GM18507 (cell line): ENCODE measurements at places on chromosomes 16 and 17.

- no peak for DNase-seq
Observed at GRCh38 chr16:9929313-9929712, 252.9 kb downstream of the GRIN2A start.

GRCh38 chr17:47685556-47686275 is 8.2 kb upstream of the TBKBP1 start:
- DNase-seq: no peak

- DNase-seq: no peak
Observed at GRCh38 chr16:89175280-89176146, 4.0 kb downstream of the CDH15 start.

GRCh38 chr17:11144358-11145233 is 96.4 kb upstream of the SHISA6 start:
- no peak for DNase-seq

GRCh38 chr17:35846055-35846809 is 22.5 kb downstream of the HEATR9 start:
- no peak for DNase-seq

DNA sequence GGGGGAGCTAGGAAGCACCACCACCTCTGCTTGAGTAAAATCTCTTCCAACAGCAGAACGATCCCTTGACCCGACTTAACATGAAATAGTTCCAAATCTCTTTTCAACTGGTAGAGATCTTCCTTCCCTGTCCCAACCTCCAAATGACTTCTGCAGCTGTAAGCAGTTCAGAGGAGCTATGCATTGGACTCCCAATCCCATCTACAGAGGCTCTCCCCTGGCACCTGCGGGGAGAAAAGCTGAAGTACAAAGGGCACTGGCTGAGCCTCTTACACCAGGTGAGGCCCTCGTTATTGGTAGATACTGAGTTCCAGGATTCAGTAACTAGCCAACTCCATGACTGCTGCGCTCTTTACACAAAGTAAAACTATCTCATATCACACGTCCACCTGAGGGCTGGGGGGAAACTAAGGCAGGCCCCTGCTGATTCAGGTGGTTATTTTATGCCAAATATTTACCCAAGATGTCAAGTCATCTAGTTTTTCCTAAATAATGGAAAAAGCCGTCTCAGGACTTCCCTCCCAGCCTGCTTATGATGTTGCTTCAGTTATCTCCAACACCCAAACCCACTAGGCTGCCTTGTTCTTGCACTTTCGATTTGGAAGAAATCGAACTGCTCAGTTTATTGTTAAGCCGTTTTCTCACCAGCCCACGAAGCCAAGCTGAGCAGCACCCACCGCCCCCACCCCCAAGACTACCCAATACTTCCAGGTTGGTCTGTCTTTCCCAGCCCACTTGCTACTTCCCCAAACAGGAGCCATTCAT is 3.2 kb downstream of the ACTG1 start:
- no peak for DNase-seq

- DNase-seq: no peak
Observed at GRCh38 chr16:73113336-73113735, 65.4 kb upstream of the ZFHX3 start.

- no peak for DNase-seq
Observed at GRCh38 chr16:71854369-71854948, 8.7 kb downstream of the ATXN1L start.

DNA sequence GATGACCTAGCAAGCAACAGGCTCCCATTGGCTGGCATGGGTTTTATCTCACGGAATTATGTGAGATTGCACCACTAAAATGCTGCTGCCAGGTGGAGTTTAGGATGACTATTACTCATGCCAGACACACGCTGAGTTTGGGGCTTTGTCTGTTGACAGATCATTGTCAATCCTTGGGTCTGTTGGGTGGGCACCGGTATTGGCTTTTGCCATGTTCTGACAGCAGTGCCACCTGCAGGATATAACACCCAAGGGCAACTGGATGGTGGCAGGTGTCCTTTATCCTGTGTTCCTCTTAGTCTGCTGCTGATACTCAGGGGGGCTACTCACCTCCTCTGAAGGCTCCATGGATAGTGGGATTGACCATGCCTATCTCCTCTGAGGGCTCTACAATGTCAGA is 221.6 kb upstream of the DYNLRB2 start:
- DNase-seq: no peak

DNA sequence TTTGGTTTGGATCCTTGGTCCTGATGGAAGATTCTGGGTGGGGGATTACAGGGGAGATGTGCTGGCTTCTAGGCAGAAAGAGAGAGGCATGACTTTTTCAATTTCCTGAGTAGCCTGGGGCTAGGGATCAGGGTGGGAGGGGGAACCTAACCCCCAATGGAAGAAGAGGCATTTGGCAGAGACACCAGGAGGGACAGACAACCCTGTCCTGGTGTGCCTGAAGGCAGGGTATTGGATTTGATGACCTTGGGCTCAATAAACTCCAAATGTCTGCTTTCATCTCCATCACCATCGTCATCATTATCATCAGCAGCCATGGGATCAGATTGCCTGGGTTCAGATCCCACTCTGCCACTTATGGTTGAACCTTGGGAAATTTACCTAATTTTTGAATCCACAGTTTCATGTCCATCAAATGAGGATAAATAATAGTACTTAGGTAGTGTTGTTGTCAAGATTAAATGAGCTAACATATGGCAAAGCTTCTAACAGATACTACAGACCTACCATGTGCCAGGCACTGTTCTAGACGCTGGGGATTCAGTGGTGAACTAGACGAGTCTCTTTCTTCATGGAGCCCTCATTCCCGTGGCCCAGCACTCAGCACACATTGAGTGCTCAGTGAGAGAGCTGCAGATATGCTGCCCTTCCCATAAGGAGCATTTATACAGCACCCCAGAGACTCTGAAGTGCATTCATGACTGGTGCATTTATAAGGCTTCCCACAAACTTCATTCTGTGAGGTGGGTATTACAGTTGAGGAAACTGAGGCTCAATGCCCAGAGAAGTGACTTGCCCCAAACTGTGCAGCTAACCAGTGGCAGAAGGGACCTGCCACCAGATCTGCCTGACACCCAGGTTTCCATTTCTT is 26.8 kb downstream of the IGFBP4 start:
- no peak for DNase-seq

GRCh38 chr16:1013593-1013900 is 32.0 kb downstream of the SOX8 start:
- DNase-seq: no peak

DNA sequence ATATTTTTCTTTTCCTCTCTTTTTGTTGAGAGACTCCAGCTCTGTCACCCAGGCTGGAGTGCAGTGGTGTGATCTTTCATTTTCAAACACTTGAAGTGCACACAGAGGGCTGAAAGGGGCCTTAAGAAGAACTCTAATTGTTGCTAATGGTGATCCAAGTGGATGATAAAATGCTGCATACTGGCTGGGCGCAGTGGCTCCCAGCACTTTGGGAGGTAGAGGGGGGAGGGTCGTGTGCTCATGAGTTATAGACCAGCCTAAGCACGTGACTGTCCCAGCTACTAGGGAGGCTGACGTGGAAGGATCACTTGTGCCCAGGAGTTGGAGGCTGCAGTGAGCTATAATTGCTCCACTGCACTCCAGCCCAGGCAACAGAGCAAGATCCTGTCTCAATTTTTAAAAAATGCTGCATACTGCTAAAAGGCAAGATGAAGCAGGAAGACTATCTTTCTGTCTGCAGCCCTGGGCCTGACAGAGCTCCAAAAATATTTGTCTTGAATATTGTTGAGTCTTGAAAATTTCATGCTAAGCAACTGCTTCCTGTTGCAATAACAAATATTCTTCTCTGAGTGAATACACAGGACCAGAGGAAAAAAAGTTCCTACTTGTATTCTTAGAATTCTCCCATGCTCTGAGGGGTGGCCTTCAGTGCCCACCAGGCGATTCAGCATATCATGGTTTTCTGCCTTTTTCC is 63.7 kb upstream of the AKTIP start:
- no peak for DNase-seq

DNA sequence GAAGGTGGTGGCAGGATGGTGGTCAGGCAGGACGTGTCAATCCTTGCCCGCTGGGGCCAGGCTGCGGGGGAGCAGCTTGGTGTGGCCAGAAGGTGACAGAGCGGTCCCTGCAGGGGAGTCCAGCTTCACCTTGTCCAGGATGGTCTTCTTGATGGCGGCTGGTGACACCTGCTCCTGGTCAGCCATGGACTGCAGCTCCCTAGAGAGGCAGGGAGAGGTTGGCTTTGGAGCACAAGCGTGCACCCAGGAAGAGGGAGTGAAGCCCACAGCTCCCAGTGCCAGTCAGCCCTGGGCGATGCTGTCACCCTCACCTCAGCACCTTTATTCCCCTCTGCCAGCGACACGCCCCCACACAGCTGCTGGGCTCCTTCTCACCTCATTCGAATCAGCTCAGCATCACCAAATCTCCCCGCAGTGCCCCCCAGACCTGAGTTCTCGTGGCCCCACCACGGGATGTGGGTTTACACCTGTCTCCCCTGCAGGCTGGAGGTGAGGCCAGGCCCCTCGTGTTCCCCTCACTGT is 3.9 kb downstream of the PYCR1 start:
- DNase-seq: no peak

- DNase-seq: no peak
Observed at GRCh38 chr17:76542984-76543383, 3.1 kb downstream of the PRCD start.

DNA sequence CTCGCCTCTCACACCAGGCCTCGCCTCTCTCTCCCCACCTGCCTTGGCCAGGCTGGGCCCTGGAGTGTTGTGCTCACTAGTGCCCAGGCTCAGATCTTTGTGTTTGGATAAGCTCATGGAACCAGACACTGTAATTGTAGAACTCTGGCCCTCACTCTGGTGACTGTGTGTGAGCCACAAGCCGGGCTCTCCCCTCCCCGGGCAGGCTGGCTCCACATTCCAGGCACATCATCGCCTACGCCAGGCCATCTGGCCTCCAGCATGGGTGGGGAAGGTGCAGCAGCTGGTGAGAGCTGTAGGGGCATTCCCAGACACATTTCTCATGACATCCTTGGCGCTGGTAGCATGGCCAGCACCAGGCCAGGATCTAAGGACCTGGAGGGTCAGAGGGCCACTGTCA is 202.3 kb downstream of the RAB11FIP4 start:
- no peak for DNase-seq

GRCh38 chr16:84919269-84919668 is 92.1 kb downstream of the ZDHHC7 start:
- DNase-seq: no peak

DNA sequence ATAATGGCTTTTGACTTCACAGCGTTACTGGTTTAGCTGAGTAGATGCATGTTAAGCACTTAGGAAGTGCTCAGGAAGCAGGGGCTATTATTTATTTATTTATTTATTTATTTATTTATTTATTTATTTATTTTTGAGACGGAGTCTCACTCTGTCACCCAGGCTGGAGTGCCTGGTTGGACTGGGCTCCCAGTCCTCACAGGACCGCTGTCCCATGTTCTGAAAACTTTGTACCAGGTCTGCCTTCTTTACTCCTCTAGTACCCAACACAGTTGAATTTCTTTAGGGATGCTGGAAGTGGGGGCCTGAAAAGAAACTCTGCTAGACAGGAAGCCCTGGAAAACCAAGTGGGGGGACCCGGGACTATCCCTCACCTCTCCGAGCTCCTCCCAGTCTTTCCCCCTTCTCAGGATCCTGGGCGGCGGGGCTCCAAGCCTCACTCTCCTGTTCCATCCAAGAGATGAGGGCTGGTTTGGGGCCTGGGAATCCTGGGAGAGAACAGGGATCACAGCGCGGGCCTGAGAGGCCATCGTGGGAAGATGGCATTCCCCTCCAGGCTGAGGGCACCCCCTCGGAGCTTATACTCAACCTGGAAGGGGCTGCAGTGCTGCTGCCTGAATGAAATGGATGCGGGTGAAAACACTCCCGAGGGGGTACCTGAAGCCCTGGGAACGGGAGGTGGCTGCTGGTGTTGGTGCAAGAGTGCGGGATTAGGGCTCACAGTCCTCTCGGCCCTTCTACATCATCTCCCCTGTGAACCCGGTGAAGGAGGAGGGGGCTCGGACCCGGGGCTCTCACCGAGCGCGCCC is 674 bp downstream of the ZNF688 start:
- no peak for DNase-seq

- DNase-seq: no peak
Observed at GRCh38 chr17:82216301-82217119, 3.9 kb upstream of the CCDC57 start.

DNA sequence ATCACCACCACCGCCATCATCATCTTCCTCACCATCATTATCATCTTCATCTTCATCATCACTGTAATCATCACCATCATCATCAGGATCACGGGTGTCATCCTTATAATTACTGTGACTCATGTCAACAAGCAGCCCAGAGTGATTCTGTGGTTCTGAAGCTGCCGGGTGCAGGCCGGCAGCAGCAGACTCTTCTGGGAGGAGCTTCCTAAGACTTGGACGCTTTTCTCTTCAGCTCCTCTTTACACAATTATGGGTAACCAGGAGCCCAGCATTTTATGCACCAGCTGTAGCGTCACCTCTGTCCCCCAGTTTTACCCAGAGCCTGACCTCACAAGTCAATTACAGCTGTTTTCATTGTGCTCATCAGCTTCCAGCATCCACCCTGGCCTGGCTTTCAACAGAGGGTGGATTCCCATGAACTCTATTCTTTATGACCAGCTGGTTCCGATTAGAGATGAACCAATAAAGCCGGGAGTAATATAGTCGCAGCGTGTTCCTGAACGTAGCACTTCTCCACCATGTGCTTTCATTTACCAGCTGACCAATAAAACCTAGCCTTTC is 275.8 kb downstream of the FOXL1 start:
- DNase-seq: no peak

- no peak for DNase-seq
Observed at GRCh38 chr16:78246559-78246958, 147.1 kb downstream of the WWOX start.

GRCh38 chr17:61404913-61405685 is 5.5 kb downstream of the TBX2 start:
- no peak for DNase-seq
